Spleen (tissue), 13 donors: ENCODE measurements at places on chromosomes 3 and 15. TPM values are rescaled to one million over a fixed set of nuclear protein-coding genes. Genes with fewer than 3 reads are reported as not detected.

The USP4 gene
- 97.3 TPM for total RNA-seq

The GOLGA8M gene
- total RNA-seq = 1.8 TPM

The MST1 gene
- total RNA-seq = 26.9 TPM

The FBXW12 gene
- total RNA-seq = not detected

The DNAJB8 gene
- not detected for total RNA-seq

The ZNF80 gene
- 2.2 TPM for total RNA-seq

The FOXL2NB gene
- total RNA-seq = not detected

- DNase-seq = no peak
These were observed 46.4 kb upstream of the PRICKLE2 start for GRCh38 chr3:64271631-64272030.

GRCh38 chr15:48333540-48333939 lies 2.3 kb downstream of the DUT start:
- DNase-seq = no peak

DNA sequence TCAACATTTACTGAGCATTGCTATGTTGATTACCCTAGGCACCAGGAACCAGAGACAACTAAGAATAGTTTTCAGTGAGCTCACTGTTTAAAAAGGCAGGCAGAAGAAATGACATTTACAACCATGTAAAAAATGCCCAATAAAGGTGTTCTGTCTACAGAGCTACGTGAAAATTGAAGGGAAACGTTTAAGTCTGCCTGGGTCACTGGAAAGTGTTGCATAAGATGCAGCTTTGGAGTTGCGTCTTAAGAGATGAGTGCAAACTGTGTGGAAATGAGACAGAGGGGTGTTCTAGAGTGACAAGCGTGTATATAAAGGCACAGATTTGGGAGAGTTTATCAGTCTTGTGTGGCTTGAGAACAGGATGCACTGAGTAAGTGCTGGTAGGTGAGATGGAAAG lies 278.7 kb upstream of the GOLGA6L4 start:
- no peak for DNase-seq

DNA sequence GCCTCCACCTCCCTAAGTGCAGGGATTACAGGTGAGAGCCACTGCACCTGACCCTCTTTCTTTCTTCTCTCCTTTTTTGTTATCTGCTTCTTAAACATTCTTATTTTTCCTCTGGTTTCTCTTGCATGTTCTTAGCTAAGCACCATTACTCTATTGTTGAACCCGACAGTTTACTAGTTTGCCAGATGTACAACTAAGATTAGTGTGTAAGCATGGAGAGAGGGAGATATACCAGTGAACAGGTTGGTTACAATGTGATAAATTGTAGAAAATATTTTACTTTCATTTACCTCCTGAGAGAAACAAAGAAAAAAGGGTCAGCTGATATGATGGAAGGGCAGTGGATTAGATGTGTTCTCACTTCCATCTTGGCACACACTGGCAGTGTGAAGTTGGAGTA lies 4.9 kb downstream of the HAUS2 start:
- no peak for DNase-seq

DNA sequence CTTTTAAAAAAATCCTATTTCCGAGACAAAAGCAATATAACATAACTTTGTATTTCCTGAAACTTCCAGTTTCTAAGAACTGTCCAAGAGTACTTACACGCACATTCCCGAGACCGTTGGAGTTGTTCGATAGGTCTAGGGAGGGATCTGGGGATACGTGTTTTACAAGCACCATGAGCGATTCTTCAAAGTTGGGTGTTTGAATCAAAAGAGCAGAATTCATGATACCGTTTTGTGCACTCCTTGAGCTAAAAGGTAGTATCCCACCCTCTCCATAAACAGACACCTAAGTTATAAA lies 700 bp upstream of the EDEM1 start:
- DNase-seq = no peak

DNA sequence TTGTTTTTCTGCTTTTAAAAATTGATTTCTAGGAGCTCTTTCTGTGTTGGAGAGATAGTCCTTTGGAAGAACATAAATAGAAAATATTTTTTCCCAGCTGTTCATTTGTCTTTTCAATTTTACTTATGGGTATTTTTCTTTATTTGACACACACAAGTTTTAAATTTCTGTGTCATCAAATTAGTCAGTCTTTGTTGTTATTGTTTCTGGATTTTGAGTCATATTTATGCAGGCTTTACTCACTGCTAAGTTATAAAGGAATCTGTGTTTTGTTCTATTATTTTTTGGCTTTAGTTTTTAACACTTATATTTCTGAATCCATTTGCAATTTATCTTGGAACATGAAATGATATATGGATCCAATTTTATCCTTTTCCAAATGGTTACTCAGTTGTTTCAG lies 5.9 kb upstream of the GHSR start:
- no peak for DNase-seq

- DNase-seq = no peak
These were observed 211.4 kb downstream of the IL5RA start for GRCh38 chr3:2898591-2899353.

- no peak for DNase-seq
These were observed 2.8 kb upstream of the CCDC9B start for GRCh38 chr15:40343512-40343911.

DNA sequence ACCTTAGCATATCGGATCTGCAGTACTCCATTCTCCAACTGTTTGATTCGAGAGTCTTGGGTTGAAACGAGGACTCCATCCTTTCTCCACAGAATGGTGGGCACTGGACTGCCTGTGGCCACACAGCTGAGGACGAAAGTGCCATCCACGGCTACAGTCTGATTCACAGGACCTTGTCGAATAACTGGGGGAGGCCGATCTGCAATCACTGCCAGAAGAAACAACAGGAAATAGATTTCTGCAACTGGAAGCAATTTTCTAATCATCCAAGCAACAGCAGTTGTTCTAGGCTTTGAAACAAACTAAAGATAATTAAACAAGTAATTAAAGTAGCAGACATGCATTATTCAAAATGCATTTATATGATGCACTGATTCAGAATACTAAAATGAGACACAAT lies 1097.7 kb downstream of the ROBO1 start:
- DNase-seq = no peak

GRCh38 chr3:45980819-45981218 lies 14.8 kb downstream of the FYCO1 start:
- no peak for DNase-seq
